ENCODE measurements at places on chromosomes 16 and 17.

DNA sequence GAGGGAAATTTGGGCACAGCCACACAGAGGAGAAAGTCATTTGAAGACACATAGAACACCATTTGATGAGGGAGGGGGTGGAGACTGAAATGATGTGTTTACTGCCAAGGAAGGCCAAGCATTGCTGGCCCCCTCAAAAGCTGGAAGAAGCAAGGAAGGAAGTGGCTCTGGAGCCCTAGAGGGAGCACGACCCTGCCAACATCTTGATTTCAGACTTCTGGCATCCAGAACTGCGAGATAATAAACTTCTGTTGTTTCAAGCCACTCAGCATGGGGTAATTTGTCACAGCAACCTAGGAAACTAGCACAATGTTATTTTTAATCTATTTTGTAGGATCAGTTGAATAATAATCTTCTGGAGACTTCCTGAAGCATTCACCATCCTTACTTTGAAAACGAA is 314.8 kb upstream of the GOT2 start:
- no peak for DNase-seq

DNA sequence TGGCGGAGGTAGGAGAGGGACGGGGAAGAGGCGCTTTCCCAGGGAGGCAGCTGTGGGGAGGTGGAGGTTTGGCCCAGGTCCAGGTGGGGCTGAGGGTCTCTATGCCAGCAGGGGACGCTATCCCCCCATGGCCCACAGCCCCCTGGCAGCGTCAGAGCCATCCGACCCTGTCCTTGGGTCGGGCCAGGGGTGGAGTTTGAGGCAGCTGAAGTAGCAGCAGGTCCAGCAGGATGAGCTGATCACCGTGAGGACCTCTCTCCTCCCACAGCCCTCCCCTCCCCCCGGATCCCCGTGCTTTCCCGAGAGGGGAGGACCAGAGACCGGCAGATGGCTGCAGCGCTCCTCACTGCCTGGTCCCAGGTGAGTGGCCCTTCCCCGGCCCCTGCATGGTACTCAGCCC is 3.2 kb downstream of the ZNF205 start:
- DNase-seq, result no peak

DNA sequence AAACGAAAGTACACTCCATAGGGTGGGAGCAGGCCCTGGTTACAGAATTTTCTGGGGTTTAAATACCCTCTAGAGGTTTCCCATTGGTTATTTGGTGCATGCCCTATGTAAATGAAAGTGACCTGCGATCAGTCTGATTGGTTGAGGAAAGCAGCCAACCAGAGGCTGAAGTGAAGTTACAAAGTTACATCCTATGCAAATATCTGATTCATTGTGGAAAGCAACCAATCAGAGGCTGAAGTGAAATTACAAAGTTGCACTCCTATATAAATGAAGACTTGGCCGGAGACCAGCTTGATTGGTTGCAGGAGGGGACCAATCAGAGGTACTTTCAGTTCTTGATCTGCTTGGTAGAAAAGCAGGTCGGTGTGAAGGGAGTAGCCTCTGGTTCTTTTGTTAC is 24.4 kb downstream of the NAA60 start:
- peak; percentile 46 for DNase-seq

GRCh38 chr16:83615141-83615952 is 192.4 kb upstream of the HSBP1 start:
- DNase-seq, result no peak

DNA sequence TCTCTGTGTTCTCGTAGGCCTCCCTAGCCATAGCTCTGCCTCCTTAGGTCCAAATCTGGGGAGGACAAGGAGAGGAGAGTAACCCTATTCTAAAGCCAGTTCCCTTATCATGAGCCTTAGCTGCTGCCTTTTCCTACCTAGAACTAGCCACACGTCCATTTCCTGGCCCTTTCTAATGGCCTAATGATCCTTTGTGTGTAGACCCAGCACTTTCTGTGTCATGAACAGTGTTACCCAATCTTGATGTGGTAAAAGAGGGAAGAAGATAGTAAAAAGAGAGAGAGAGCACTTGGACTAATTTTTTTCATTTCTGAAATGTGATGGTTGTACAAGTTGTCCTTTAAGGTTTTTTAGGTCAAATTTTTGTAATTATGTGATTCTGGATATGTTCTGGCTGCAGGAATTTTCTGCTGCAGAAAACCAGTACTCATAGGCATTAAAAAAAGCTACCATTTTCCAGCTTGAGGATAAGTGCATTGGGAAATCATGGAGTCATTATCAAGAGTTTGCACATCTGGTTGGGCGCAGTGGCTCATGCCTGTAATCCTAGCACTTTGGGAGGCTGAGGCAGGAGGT is 18.2 kb downstream of the CASC3 start:
- DNase-seq, result peak; percentile 32

DNA sequence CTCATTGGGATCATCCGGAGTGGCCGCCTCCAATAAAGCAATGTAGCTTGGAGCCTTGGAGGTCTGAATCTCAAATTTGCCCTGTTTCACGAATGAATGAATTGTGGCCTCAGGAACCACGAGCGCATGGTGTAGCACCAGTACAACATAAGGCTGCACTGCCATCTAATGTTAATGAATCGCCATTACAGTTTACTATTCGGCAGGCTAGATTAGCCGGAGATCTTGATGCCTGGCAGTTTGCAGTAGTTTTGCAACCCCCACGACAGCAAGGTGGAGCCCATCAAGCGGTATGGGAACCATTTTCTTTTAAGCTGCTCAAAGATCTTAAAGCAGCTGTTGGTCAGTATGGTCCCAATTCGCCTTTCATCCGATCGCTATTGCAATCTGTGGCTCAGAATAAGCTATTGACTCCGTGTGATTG is 18.8 kb downstream of the ALOX15B start:
- DNase-seq, result peak; percentile 89

DNA sequence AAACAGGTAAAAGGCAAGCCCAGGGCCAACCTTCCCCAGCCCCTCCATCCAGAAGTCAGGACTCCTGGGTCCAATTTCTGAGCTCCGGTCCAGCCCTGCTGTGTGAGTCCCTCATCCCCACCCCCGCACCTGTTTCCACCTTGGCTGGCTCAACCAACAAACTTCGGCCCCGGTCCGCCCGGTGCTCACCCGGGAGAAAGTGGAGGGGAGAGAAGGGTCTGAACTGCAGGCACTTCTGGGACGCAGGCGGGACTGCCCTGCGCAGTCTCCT is 541 bp downstream of the RHBDF2 start:
- DNase-seq, result no peak

DNA sequence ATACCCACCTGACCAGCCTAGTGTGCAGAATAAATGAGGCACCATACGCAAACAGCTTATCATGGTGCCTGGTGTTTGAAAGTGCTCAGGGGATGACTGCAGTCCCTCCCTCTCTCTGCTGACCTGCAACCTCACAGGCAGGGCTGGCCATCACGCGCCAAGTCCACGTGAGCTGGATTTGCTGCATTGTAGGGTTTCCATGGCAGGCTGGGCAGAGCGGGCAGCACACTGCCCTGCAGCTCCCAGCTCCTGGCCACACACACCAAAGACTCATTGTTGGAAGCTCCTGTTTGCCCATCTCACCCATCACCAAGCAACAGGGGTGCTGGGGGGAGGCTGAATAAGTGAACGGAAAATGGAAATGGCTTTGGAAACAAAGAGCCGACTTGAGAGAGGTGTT is 81.8 kb downstream of the IRX3 start:
- DNase-seq, result no peak

DNA sequence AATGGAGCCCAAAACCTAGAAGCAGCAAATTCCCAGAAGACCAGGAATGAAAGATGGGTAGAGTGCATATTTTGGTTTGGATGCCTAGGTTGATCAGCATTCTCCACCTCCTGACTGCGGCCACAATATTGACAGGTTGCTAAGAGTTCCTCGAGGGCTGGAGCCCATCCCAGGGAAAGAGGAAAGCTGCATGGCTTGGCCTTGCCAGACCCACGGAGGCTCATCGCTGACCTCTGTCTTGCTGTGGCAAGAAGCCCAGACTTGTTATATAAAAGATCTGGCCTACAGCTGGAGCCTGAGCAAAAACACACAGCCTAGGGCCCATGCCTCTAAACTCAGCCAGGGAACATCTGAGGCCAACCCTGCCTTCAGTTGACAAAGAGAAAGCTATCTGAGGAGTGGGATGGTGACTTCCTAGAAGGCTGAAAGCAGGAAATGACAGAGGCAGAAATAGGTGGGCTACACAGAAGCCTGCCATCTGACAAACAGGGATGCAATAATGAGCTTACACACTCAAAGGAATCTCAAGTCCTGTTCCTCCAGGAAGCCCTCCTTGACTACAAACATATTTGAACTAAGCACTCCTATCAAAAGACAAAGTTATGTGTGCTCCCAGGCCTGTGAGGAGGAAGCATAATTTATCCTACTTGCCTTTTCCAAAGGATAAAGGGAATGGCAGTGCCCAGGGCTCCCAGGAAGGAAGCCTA is 22.5 kb upstream of the SLC35B1 start:
- no peak for DNase-seq

- DNase-seq, result peak; percentile 62
Measured at GRCh38 chr17:30376621-30377452, 1.9 kb upstream of the CPD start.

DNA sequence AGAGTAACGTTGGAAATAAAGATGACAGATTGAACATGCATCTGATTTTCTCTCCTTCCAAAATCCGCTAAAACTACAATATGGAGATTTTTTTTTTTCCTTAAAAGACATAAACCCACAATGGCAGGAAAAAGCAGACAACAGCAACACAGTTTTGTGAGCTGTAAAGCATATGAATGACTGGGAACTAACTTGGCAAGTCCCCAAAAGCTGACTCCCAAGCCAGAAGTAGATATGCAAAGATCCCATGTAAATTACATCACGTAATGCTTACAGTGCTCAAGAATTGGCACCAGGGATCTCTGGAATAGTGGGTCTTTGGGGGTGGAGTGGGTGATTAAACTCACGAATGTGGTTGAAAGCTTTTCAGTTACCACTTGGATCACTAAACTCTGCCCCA is 106.6 kb downstream of the ELAC2 start:
- no peak for DNase-seq

- no peak for DNase-seq
Measured at GRCh38 chr17:16075949-16076348, 76.3 kb downstream of the TTC19 start.

- DNase-seq, result no peak
Measured at GRCh38 chr16:88872650-88873331, 6.3 kb upstream of the PABPN1L start.

DNA sequence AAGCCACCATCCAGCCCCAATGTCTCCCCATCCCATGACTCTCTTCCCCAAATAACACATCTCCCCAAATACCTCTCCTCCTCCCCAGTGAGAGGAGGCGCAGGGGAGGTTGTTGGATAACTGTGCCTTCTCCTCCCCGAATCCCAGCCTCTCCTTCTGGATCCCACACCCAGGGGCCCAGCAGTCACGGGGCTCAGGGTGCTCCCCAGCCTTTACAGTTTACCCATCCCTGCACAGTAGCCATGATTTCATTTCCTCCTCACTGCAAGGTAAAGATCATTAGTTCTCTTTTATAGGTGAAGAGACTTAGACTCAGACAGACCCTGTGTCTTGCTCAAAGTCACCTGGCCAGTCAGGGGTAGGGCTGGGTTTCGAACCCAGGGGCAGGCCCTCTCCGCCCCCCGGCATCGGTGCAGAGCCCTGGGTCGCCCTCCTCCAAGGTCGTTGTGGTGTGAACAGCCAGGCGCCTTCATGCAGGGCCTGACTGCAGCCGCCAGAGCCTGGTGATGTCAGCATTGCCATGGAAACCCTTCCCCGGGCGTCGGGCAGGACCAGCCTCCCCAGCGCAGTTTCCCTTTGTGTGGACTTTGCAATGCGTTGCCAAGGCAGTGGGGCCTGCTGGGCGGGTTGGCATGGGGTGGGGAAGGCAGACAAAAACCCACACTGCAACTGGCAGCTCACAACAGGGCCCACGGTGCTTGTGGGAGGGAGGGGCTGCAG is 53.3 kb upstream of the TOB1 start:
- peak; percentile 92 for DNase-seq

DNA sequence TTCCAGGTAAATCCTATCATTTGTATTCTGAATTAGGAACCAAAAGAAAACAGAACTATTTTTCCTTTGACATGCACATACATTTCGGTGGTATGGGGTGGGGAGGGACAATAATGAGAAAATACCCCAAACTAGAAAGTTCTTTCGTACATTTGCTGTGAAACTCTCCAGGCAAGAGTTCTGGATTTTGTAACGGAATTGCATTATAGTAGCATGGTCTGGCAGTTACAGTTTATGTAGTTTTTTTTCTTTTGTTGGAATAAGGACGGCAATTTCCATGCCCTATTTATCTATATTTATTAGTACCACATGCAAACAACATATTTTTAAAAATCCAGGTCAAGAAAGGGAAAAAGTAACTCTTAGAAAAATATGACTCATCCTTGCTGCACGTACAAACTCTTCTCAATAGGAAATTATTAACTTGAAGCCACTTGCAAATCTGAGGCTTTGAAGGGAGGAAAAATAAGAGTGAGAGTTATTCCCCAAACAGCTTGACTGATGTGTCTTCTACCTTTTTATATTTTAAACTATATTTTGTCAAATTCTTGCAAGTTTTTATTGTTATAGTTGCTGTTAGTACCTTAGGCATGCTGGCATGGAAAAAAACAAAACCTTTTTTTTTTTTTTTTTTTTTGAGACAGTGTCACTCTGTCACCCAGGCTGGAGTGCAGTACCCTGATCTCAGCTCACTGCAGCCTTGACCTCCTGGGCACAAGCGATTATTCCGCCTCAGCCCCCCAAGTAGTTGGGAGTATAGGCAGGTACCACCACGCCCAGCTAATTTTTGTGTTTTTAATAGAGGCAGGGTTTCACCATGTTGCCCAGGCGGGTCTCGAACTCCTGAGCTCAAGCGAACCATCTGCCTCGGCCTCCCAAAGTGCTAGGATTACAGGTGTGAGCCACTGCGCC is 69.3 kb downstream of the WWP2 start:
- no peak for DNase-seq

DNA sequence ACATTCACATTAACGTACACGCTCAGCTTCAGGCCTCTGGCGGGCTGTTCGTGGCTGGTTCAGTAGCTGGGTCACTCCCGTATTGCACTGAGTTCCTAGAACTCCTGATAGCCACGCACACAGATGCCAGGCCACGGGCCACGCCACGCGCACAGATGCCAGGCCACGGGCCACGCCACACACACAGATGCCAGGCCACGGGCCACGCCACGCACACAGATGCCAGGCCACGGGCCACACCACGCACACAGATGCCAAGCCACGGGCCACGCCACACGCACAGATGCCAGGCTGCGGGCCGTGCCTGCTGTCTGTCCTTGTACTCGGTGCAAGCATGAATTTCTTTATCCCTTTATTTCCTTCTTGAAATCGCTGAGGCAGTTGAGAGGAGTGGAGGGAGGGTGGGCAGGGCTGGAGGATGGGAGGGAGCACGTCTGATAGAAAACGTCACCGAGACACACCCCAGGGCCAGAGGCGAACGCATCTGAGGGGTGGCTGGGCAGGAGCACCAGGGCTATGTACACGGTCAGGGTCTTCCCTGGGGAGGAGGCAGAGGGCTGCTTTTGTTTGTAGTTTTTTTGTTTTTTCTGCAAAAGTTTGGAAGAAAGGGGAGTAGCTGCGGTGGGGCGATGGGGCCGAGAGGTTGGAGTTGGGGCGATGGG is 8.6 kb upstream of the PABPN1L start:
- no peak for DNase-seq

GRCh38 chr17:82822281-82822680 is 17.5 kb downstream of the ZNF750 start:
- DNase-seq, result no peak
